Stimulated activated CD4-positive, alpha-beta T cell treated with anti-CD3 and anti-CD28 coated beads, Interleukin-4, amount 100 ng/mL, for 48 hours (primary cell): ENCODE measurements at places on chromosomes 4 and X.

GRCh38 chr4:153533387-153533786 is 67.2 kb downstream of the TMEM131L start:
- no peak for DNase-seq

DNA sequence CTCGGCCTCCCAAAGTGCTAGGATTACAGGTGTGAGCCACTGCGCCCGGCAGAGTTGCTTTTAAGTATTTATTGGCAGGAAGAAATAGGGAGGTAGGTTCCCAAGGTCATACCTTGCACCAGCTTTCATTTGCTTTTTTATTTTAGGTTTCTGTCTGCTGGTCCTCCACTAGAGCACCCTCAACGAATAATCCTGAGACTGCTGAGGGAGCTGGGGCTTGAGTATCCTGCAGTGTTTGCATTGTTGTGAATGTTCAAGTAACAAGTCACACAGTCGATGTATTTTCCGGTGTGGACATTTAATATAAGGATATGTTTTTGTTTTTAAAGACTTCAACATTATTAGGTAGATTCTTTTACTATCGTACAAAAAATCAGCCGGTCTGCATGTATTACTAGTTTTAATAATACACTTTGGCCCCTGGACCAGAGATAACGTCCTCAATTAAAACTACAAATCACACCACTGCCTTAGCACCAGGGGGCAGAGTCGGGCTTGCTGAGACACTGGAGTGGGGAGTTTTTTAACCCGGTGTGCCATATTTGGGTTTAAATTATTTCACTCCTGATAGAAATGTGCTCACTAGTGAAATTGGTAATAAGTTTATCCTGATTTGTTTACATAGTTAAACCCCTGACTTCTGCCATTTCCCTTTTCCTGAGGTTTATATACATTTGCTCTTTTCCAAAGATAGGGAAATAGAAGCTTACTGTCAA is 11.6 kb downstream of the SMIM20 start:
- DNase-seq: peak; percentile 15

- DNase-seq: no peak
Measured at GRCh38 chrX:48611703-48612102, 14.4 kb downstream of the WDR13 start.

DNA sequence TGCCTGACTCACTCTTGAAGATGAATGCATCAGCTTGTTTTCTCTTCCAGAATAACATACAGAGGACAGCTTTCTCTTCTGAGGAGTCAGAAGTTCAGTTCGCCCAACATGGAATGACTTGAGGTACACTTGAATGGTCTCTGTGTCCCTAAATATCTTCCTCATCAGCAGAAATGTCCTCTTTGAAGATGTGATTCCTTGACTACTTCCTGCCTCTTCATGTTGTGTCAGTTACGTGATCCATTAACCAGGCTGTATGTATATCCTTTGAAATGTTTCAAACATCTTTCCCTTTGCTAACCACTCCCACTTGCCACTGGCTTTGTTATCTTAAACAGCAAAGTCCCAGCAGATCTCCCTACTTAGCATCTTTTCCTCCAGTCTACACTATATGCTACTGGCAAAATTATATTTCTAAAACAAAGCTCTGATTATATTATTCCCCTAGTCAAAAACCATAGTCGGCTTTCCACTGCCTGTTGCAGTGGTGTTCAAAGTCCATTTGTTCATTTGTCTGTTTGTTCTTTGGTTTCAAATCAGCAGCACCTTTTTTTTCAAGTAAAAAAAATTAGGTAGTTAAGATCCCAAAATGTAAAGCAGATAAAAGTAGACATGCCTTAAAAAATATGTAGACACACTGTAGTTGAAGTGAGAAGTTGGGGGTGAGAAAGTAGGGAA is 82.1 kb upstream of the PAK3 start:
- no peak for DNase-seq

DNA sequence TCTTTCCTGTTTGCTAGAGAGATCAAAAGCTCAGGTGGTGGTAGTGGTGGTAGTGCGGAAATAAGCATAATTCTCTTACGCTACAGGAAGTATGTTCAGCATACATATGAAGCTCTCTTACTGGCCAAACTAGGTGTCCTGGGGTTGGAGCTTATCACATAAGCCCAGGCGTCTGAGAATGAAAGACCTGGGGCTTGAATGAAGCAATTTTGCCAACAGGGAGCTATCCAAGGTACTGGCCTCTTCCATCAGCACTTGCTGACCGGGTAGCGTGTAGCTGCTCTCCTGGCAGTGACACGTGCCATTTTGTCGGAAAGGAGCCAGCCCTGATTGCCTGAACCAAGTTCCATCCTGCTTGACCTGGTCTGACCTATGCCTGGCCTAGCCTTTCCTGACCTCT is 65.9 kb upstream of the HPF1 start:
- no peak for DNase-seq

DNA sequence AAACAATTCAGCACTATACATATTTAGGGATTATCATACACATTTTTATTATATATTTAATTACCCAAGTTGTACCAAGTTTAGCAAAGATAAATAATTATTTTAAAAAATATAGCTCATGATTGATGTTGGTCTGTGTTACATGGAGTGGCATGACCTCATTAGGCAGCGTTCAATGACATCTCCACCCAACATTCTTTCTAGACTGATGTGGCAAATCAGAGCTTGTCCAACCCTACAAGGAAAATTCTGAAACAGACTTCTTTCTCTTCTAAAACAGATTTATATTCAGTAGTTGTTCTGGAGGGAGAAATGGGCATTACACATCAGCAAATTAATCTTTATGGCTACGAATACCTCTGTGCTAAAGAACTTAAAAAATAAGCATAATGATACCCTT is 189.7 kb downstream of the PDGFC start:
- no peak for DNase-seq

DNA sequence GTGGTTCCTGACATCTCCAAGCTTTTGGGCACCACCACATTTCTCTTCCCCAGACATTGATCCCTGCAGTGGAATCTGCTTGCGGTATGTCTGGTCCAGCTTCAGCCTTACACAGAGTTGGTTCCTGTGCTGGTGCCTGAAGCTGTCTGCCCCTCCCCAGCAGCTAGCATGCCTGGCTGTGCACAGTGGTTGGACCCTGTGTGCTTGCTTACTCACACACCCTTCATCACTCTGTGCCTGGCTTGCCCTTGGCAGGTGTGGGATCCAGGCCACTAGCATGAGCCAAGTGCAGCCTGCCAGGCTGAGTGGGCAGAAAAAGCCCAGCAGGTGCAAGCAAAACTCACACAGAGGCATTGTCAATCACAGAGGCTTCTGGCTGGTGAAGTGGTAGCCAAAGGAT is 473.8 kb downstream of the ACTRT1 start:
- DNase-seq: no peak

GRCh38 chr4:40924096-40924792 is 174.5 kb downstream of the NSUN7 start:
- DNase-seq: peak; percentile 77

- DNase-seq: no peak
Measured at GRCh38 chr4:152398060-152398459, 137.8 kb downstream of the FBXW7 start.

DNA sequence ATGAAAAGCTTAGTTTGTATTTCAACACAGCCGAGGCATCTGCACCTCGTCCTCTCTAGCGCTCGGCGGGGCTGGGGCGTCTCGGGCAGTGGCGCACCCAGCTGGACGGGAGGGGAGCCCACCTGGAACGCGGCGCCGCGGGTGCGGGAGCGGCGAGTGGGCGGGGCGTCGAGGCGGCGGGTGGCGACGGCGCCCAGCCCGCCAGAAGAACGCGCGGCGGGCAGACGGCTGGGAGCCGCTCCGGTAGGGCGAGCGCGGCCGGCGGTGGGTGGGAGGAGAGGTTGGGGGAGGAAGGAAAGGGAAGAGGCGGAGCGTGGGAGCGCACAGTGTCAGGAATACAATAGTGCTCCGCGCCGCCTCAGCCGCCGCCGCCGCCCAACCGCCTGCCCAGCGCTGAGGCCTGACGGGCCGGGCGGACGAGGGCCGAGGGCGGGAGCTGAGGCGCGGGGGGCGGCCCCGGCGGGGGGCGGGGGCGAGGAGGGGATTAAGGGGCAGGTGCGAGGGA is at the start of gene JADE3:
Gene JADE3 (plus strand): TSS at position 324 of the 505 bp plus-strand sequence. CDS start 72,474 bp downstream, outside the sequence.
- peak; percentile 1 for DNase-seq

GRCh38 chr4:76201276-76201675 is 12.3 kb downstream of the SCARB2 start:
- DNase-seq: no peak

GRCh38 chr4:8058031-8058479 is 100.6 kb downstream of the ABLIM2 start:
- DNase-seq: no peak

DNA sequence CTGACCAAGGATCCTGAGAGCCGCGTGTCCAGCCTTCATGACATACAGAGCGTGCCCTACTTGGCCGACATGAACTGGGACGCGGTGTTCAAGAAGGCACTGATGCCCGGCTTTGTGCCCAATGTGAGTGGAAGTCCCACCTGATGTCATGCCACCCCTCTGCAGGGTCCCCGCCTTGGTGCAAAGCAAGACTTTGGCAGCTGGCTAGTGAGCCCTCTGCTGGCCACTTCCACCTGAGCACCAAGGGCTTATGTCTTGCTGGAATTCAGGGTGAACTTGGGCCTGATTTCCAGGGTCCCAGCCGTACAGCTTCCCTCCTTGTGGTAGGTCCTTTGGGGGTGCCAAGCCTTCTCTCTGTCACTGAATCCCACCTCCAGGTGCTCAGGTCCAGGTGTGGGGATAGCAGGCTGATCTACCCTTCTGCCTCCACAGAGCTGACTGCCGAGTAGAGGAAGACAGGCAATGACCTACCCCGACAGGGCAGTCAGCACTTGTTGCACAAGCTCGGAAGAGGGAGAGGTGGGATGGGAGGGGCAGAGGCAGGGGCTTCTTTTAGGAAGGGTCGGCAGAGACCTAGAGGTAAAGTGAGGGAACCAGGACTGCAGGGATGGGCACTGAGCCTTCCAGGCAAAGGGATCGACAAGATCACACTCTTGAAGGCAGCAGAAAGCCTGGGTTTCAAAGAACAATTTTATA is 248.1 kb downstream of the EVC2 start:
- no peak for DNase-seq

GRCh38 chrX:119398974-119399771 is at the start of gene SLC25A43:
Gene SLC25A43 (plus strand): TSS chrX:119399336. CDS start chrX:119399404, 68 bp downstream.
- DNase-seq: peak; percentile 19

GRCh38 chr4:52914051-52914605 is 52.0 kb downstream of the RASL11B start:
- no peak for DNase-seq

GRCh38 chr4:184805462-184806228 is 20.1 kb downstream of the ACSL1 start:
- no peak for DNase-seq

DNA sequence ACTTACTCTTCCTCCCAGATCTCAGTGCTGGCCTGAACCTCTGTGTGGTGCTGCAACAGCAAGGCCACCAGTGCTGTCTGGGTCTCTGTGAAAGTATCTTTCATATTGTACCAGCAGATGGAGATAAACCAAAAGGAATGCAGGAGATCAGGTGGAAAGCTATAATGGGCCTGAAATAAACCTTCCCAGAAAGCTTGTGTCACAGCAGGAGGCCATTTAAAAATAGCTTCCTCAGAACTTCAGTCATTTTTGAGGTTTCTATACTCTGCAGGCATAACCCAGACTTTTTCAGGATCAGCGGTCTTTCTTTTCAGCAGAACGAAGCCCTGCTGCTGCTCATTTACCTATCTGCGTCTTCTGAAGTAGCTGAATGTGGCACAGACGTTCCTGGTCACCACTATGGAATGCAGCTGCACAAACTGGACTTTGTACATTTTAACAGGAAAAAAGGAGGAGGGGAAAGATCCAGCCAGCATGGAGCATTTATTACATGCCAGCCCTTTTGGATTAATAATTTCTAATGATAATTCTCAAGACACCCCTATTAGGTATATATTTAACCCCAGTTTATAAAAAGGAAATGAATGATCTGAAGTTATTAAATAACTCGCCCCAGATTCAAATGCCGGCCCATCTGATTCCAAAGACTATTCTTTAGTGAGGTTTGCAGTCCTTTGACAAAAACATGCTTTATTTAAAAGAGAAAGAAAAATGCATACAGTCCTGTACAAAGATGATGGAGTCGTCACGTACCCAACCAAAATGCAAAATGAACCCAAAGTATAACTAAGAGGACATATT is 119.7 kb downstream of the NFKB1 start:
- DNase-seq: no peak

- no peak for DNase-seq
Measured at GRCh38 chrX:123738378-123738940, 5.6 kb upstream of the THOC2 start.

GRCh38 chrX:132561974-132562373 is 73.1 kb upstream of the MBNL3 start:
- DNase-seq: no peak

DNA sequence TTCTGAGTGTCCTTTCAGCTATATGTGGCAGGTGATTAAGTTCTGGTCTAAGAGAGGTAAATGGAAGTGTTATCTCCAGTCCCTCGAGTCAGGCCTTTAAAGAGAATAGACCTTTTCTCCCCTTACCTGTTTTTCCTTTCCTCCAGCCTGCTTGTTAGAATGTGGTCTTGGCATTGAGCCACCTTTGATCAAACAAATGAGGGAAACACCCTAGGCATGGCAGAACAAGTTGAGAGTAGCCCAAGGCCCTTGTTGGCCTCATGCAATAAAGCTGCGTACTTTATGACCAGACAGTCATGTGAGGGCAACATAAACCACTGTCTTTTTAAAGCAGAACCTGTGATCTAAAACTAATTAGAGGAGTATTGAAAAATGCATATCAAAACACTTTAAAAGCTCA is 13.2 kb upstream of the IL13RA2 start:
- no peak for DNase-seq
